ENCODE measurements at places on chromosomes 7 and 10.

DNA sequence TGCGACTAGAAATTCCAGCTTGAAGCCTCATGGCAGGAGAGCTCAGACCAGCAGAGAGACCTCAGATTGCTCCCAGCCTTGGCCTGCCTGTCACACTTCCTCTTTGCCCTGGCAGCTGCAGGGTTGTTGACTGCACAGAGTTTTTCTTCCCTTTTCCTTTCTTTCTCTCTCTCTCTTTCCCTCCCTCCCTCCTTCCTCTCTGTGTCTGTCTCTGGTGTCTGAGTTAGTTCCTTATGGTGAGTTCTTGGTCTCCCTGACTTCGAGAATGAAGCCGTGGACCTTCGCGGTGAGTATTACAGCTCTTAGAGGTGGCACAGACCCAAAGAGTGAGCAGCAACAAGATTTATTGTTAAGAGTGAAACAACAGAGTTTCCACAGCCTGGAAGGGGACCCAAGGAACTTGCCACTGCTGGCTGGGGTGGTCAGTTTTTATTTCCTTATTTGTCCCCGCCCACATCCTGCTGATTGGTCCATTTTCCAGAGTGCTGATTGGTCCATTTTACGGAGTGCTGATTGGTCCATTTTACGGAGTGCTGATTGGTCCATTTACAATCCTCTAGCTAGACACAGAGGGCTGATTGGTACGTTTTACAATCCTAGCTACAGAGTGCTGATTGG, 266.3 kb downstream of the RPS24 start:
- no peak for DNase-seq

- DNase-seq: no peak
These were observed 3.2 kb downstream of the TSPAN33 start for GRCh38 chr7:129147731-129148130.

DNA sequence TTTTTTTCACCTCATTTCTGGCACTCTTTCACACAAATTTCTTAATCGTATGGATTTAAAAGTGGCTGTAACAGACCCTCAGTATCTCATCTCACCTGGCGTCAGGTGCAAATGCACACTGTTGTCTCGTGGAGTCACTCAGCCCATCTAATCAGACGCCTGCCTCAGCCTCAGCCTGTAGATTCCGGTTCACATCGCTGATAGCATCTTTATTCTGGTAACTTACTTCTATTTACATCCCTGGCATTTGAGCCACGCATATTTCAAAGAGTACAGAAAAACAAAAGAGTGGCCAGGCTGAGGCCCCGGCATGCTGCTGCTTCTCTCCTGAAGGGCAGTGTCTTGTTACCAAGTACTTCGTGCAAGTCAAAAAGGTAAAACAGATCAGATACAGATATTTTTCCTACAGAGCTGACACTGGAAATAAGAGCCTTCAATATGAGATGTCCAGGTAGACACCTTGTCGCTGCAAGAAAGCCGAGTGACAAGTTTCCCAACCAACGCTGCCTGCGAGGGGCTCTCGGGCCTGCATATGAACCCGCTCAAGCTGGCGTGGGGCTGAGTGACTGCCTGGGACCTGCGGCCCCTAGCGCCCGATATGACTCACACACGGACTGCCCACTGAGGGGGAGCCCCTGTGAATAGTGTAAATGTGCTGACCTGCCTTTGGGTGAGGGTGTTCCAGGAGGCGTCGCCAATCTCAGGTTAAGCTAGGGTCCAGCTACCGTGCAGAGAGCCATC, 4.3 kb downstream of the VIPR2 start:
- DNase-seq: no peak

GRCh38 chr7:27173956-27174873, at the start of gene HOXA10:
Gene HOXA10, minus strand, starts transcription at chr7:27174320. Its CDS starts 14 bp downstream, at chr7:27174306.
- DNase-seq: no peak

DNA sequence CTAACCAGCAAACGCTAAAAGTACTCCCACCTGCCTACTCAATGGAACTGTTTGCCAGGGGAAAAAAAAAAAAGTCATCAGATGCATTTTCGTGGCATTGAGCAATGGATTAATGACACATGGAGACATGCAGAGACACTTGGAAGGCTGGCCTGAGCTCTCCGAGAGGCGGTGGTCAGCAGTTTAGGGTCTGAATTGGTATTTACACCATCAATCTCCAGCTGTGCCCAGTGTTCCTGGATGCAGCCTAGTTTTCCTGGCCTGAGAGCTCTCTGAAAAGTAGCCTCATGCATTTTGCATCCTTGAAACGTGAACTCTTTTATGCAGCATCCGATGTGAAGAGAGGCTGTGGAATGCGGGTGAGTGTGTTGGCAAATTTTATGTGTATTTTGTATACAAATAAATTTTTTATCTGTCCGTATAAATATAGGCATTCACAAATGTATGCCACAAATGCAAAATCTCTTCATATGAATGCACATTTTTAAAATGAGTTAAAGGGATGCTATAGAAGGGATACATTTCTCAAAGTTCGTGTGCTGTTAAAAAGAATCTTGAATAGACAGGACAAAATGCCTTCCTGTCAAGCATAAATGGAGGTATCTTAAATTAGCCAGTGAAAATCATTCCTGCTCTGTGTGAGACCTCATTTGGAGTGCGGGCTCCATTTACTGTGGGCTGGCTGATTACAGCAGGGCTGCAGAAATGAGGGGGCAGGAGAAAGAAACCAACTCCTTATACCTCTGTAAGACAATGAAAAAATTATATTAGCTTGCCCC, 137.7 kb upstream of the PFKP start:
- no peak for DNase-seq

DNA sequence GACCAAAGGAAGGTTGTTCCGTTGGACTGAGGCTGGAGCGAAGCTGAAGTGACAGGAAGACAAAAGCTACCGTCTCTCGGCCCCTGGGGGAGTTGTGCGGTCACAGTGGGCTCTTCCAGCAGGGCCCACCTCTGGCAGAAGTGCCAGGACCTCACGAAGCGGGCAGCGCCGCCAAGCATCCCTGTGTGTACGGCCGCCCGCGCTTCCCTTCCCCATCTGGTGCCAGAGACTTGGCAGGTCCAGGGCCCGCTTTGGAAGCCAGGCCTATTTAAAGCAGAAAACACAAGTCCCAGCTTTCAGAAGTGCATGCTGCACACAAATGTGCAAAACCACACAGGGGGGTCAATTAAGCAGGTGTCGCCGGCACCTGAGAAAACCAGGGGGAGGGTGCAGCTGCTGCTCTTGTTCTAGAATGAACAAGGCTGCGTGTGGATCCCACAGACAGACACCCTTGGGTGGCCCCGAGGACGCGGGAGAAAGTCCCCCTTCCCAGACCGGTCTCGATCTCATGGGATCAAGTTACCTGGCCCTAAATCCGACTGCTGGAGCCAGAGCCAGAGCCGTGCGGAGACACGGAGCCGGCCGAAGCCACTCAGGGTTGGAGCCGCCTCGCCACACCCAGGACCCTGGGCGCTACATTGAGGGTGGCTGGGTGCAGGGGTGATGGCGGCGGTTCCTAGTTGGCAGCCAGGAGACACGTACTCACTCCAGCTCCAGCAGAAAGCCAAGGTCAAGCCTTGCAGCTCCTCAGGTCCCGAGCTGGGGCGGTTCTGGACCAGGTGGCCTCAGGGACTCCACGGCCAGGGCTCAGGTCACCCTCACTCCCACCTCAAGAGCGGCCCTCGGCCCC, 51.8 kb upstream of the PPP2R2D start:
- DNase-seq: no peak

- no peak for DNase-seq
These were observed 42.3 kb downstream of the SH2D4B start for GRCh38 chr10:80579849-80580637.

GRCh38 chr7:142887282-142888015, 1.9 kb upstream of the TRPV6 start:
- no peak for DNase-seq

DNA sequence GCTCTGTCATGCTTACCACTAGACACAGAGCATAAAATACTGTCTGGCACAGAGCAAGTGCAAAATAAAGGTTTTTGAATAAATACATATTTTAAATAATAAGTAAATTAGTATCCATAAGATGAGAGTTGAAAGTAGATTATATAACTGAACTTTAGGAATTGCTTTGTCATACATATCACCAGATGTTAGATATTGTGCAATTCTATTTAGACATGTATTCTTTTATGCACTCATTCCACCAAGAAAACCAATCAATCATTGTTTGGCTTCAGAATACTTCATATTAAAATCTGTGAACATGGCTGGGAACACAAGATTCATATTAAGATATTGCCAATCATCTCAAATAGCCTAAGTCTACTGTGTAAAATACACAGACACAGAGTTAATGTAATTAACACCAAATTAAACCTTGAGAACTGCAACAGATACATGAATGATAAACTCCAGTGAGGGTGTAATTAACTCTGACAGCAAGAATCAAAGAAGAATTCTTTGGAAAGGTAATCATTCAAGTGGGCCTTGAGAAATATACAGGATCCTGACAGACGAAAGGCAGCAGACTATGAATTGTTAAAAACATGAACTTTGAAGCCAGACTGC, 201.0 kb upstream of the PTN start:
- no peak for DNase-seq

DNA sequence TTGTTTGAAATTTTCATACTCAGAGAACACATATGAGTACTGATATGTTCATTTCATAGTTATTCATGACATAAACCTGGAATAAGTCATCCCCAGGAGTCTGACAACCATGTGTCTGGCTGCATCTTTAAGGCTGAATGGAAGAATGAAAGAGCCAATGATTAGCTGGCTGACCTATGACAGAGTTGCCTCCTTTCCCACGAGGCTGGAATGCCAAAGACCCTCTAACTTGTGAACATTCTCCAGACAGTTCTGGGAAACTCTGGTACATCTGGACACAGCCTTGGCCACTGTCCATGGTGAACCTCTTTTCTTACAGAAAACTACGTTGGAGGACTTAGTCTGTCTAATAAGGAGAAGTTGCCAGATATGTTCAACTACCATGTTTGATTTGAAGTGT, 380.8 kb upstream of the MKI67 start:
- no peak for DNase-seq

DNA sequence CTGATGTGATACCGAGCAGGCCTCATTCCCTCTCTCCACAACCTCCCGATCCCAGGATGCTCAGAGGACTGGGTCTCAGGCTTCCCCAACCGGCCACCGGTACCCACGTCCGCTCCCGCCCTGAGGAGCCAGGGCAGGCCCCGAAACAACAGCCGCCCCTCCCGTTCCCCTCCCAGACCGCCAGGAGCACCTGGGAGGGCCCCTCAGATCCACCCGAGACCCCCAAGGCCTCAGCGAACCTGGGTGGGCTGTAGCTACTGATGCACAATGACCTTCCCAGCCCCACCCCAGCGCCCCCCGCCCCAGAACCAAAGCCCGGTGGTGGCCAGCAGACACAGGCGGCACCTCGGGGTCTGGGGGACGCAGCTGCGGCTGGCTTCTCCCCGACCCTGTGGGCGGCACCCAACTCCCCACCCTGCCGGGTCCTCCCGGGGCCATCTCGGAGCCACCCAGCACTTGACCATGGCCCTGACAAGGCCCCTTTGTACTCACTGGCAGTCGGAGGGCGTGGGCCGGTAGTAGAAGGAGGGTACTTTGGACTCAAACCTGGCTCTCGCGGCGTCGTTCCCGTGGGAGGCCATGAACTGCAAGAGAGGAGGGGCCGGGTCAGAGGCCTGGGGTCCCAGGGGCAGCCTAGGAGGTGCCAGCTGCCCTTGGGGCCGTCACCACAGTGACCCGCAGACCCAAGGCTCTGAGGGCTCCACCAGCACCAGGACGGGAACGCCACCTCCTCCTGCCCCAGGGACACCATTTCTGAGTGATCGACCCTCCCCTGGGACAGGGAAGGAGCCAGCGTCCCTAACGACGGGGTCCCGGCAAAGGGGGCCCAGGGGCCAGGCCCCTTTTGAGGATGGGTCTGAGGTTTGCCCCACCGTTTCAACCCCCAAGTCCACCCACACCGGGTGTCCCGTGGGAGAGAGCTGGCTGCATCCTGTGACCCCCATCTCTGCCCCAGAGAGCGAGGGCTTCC, 28.1 kb downstream of the ADAP1 start:
- no peak for DNase-seq

DNA sequence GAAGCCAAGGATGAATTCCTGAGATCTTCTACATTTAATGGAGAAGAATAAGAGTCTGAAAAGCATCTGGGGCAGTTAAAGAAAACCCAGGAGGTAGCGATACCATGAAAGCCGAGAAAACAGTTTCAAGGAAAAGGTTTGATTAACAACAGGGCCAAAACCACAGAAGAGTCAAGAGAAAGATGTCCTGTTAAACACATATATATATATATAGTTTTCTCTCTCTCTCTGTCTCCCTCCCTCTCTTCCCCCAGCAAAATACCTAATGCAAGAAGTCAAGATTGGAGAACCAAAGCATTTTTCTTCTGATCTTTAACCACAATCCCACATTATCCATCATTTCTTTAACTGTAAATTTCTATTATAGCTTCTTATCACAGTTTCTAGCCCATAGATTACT, 261.4 kb downstream of the SNX13 start:
- DNase-seq: no peak

GRCh38 chr7:46450886-46451285, 529.8 kb upstream of the IGFBP3 start:
- no peak for DNase-seq

DNA sequence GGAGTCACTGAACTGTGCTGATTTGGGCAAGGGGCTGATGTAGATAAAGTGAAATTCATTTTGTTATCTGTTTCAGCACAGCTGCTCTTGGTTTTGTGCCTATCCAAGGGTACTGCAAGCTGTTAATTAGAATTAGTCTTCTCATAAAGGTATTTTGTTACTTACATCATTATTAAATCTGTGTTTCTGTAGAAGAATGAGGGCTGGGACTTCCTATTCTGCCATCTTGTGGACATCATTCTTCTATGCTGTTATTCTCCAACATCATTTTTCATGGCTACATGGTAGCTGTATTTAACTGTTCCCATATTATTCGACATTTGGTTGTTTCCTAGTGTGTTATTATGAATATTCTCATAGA, 76.2 kb upstream of the CCDC71L start:
- DNase-seq: no peak

DNA sequence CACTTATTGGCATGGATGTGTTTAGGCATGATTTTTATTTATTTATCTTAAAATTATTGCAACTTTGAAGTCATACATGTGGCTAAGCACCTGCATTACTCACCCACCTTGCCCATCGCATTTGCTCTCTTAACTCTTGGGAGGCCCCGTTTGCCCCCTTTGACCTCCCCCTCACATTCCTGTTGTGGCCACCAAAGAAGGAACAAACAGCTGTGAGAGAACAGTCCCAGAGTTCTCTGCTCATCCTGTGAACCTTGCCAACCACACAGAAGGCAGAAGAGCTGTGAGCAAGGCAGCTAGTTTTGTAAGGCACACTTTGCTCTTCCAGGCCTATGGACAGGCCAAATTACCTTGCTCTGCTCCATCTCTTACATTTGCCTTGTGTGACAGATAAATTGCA, 23.6 kb upstream of the FGL2 start:
- no peak for DNase-seq

- no peak for DNase-seq
These were observed 734 bp downstream of the PTPN12 start for GRCh38 chr7:77537778-77538280.

Data from stimulated activated CD4-positive, alpha-beta T cell treated with anti-CD3 and anti-CD28 coated beads, TNF-alpha, amount 100 ng/mL, for 48 hours (primary cell).